ENCODE measurements at places on chromosomes 4 and X. TPM values are rescaled to one million over a fixed set of nuclear protein-coding genes. Genes with fewer than 3 reads are reported as not detected.

- DNase-seq, result no peak
Observed at GRCh38 chr4:8202108-8203051, 3.3 kb downstream of the SH3TC1 start.

Gene PLP1
- polyA plus RNA-seq, result 5.0 TPM

DNA sequence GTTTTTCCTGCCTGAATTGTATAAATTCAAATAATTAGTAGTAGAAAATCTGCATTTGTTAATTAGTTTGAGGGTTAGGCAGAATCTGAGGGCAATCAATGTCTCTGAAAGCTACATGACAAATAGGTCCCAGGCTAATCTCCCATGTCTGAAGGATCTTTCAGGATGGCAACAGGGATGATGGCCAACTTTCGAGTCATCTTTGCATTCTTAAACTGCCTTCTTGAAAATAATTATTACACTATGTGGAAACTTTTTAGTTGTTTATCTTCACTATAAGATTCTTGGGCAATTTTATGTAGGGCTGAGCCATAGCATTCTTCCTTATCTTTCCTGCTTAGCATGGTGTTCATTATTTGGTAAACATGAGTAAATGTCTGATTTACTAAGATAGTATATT lies 490.3 kb upstream of the EPHA5 start:
- DNase-seq, result no peak

DNA sequence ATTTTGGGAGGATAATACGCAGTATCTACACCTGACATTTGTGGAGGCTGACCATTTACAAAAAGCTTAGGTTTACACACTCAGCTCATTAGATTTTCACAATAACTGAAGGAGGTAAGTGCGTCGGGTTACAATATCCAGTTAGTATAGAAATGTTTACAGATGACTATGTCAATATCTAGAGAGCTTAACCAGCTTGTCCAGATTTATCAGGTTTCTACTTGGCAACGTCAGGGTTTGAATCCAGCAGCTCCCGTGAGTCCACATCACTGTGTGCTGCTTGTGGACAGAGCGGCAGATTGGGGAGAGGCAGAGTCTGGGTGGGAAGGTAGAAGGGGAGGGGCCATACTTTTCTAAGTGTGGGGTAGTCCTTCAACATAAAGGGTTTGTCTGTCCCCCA lies 28.3 kb downstream of the ARHGAP10 start:
- DNase-seq, result no peak

DNA sequence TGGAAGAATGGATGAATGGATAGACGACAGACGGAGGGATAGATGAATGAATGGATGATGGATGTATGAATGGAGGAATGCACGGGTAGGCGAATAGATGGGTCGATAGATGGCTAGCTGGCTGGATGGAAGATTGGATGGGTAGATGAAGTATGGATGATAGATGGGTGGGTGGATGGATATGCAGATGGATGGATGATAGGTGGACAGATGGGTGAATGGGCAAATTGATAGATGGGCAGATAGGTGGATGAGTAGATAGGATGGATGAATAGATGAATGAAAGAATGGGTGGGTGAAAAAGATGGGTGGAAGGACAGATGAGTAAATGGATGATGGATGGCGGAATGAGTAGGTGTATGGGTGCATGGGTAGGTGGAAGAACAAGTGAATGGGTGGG lies 57.3 kb downstream of the EVC2 start:
- DNase-seq, result no peak

DNA sequence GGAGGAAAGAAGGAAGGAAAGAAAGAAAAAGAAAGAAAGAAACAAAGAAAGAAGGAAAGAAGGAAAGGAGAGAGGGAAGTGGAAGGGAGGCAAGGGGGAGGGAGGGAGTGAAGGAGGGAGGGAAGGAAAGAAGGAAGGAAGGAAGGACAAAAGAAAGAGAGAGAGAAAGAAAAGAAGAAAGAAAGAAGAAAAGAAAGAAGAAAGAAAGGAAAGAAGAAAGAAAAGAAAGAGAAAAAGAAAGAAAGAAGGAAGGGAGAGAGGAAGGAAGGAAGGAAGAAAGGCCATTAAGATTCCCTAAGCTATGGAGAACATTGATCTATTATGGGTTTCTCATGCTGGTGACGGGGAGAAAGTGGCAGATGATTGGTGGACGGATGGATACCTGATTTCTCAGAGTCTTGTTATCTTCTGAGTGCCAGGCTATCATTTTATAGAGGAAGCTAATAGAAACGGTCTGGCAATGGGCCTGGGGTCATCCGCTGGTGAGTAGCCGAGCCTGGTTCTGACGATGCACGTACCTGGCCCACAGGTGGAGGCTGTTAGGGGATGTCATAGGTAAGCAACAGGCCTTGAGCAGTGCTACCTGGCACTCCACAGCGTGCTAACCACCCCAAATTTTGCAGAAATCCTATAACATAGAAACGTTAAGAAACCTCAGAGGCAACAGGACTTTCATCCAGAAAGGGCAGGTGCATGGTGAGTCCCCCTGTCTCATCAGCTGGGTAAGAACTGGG lies 142.9 kb downstream of the SHOX start:
- DNase-seq, result no peak

DNA sequence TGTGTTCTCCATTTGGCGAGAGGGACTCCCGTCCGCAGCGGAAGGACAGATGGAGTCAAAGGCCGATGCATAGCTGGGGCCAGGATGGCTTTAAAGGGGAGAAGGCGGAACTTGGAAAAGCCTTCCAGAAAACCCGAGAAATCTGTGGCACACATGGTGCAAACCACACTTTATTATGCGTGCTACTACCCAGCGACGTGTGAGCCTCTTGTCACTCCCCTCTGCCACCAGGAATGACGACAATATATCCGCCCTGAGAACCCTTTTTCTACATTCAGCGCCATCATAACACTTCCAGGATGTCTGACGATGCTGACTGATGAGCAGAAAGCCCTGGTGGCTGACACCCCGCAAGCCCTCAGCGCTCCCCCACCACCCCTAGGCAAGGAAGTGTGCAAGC lies 689 bp upstream of the DCHS2 start:
- DNase-seq, result no peak

Gene CTAG1B
- not detected for polyA plus RNA-seq

GRCh38 chrX:15322072-15322471 lies 6.6 kb upstream of the ASB11 start:
- DNase-seq, result no peak

- no peak for DNase-seq
Observed at GRCh38 chr4:71020611-71021010, 27.2 kb downstream of the DCK start.

Gene NAP1L2
- 2.2 TPM for polyA plus RNA-seq

Gene PHOX2B
- 0.05 TPM for polyA plus RNA-seq

Gene AMTN
- not detected for polyA plus RNA-seq

Gene DGKK
- 8.5 TPM for polyA plus RNA-seq

GRCh38 chrX:117854806-117855205 lies 261.8 kb downstream of the KLHL13 start:
- no peak for DNase-seq

GRCh38 chr4:10085828-10086505 lies 30.6 kb downstream of the WDR1 start:
- no peak for DNase-seq

DNA sequence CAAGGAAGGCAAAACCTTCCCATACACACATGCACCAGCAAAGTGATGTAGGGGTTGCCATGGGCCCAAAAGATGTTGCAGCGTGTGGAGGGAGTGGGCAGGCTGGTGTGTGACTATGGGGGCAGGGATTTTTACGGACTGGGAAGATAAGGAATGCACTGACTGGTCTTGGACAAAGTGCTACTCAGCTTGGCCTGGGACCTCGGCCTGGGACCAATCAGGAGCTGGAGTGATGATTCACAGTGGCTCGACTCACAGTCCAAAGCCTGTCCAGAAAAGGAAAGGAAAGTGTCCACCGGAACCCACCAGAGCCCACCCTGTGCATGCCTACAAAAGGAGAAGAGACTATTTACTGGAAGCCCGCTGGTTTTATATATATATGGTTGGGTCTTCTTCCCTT lies 567.0 kb upstream of the GNPDA2 start:
- no peak for DNase-seq
